IPS-NIHi11 (cell line): ENCODE measurements at places on chromosomes 3 and 15.
A peak's percentile ranks its signal among the peaks of the same experiment; 100 is the strongest.

- DNase-seq, result no peak
Observed at GRCh38 chr3:113118336-113118735, 93.0 kb upstream of the BOC start.

- peak; percentile 41 for DNase-seq
Observed at GRCh38 chr3:42660898-42661297, 7.4 kb downstream of the ZBTB47 start.

GRCh38 chr15:101827257-101827656, 15.3 kb downstream of the OR4F15 start:
- no peak for DNase-seq

DNA sequence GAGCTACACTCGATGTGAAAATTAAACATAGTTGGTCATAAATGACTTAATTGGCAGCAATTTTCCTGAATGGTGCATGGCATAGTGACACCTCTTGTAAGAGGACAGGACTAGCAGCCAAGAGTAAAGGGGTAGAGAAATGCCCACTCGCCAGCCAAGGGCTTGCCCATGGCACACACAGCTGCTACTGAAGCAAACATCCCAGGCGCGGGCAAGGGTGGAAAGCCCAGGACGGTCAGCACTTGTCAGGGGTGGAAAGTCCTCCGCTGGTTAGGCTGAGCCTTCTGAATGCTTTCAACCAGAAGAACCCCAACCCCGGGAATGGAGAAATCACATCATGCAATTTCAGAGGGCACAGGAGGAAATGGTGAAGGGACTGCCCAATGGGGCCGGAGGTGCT, 31.6 kb downstream of the BDH1 start:
- no peak for DNase-seq

DNA sequence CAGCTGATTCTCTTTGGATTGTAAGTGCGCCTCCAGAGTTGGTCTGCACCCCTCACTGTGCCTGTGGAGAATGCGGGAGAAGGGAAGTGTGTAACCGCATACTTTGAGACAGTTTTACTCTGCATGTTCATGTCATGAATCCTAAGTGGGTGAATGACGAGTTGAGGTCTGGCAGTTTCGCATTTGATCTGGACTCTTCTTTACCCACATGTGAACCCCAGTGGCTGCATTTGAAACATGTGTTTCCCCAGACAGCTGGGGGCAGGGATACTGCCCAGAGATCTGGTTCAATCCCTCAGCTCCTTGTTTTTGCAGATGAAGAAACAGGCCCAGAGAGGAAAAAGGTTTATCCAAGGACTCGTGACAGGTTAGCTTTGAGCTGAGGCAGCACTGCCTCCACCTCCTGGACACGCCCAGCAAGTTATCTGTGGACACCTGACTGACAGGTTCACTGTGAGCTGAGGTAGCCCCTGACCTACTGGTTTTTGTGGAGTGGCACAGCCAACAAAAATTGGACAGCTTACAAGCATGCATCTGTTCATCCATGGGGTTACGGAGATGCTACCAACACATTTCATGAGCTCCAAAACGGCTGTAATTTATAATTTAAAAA, 207.3 kb downstream of the XXYLT1 start:
- no peak for DNase-seq

DNA sequence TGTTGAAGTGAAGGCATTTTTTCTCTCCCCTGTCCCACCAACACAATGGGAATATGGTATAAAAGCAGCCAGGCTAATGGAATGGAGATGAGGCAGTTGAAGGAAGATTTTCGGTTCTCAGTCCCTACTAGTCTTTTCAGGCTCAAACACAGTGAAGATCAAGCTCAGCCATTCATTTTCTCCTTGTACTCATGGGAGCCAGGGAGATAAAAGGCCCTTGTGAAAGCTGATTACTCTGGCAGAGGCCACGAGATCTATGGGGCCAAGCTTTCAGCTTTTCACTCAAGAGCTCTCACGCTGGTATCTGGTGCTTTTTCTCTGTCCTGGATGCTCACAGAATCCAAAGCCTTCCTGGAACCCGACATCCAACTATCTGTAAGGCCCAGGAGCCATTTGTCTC, 14.5 kb upstream of the FAN1 start:
- no peak for DNase-seq

- no peak for DNase-seq
Observed at GRCh38 chr3:29281344-29282241, 722 bp downstream of the RBMS3 start.

GRCh38 chr3:135667061-135667460, 298.5 kb upstream of the PPP2R3A start:
- no peak for DNase-seq

DNA sequence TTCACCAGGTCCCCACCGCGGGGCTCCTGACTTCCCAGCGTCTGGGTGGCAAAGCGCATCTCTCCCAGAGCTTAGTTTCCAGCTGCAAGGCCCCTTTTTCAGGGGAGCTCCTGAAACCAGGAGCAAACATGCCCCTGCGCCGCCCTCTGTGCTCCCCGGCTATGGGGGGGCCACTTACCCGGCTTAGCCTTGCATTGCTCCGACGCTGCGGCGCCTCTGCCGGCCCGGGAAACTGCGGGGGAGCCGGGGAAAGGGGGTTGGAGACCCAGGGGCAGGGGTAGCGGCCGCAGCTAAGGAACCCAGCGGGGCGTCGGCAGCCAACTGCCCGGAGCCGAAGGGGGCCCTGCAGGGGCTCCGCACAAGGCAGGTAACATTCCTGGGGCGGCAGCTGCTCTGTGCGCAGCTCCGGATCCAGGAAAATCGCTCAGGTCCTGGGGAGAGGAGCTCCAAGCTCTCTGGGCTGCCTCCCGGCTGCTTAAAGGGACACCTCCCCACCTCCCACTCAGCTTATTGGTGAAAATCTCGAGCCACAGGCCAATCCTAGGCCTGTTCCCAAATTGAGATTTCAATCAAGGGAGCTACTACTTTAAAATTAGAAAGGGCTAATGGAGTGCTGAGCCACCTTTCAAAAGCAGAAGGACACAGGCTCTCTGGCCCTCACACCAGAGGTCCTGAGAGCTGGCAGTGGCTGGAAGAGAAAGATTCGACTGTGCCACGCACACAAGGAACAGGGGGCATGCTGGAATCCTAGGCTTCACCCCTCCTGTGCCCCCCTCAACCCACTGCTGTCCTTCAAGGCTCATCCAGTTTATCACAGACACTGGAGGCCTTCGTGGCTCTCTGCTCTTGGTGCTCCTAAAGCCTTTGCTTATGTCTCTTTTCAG, 42.7 kb upstream of the PRICKLE2 start:
- peak; percentile 79 for DNase-seq

DNA sequence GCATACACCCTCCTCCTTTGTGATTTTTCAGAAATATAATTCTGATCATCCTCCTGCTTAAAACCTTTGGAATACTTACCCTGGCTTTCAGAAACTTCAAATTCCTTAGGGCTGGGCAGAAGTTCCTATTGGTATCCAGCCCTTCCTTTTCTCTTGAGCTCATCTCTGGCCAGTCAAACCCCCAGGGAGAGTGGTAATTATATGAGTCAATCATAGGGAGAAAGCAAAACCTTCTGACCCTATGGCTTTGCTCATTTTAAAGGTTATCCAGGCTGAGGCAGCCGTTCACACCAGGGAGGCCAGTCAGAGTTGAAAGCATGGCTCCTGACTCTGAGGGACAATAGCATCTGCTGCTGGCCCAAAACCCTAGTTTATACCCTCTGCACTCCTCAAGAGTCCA, 23.9 kb upstream of the CTNNB1 start:
- no peak for DNase-seq
